Stimulated activated CD8-positive, alpha-beta memory T cell treated with anti-CD3 and anti-CD28 coated beads, Interleukin-15, amount 100 ng/mL, for 24 hours (primary cell): ENCODE measurements at places on chromosomes 4 and X.

DNA sequence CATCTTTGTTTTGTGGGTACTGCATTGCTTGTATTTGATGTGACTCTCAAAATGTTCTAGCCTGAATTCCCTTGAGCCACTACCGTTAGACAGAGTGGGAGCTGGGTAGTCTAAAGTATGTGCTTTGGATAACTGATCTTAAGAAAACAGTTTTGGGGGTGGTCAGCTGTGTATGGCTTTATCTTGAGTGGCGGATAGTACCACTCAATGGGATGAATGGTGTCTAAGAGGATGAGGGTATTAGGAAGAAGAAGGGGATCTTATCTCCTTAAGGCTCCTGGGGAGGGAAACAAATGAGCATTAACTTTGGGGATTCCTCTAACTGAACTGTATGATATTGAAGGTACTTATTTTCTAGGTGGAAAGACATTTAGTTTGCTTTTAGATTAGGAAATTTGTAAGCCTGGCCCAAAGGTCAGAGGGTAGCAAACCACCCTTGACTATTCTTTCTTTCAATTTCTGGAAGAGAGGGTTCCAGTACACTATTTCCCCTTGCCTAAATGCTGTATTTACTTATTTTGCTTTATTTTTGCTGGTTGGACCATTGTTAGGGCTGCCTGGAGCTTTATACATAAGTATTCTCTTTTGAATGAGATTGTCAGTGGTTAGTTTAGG is 11.3 kb downstream of the BMP2K start:
- no peak for DNase-seq

DNA sequence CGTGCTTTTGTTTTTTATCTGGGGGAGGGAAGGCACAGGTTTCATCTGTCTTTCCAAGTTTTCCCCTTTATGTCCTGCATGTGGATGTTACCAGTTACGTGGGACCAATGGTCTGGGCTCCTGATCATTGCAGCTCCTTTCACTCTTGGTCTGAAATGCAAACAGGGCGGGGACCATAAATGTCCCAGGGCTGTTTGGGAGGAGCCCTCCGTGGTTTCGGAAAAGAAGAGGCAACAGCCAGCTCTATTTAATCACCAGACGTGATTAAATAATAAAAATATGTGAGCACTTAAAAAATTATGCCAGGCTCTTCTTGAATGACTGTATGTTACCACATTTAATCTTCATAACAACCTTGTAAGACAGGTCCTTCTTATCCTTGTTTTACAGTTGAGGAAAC is 30.8 kb upstream of the C1GALT1C1 start:
- DNase-seq: no peak

- DNase-seq: peak; percentile 1
Observed at GRCh38 chrX:44871931-44872820, 812 bp upstream of the KDM6A start.

DNA sequence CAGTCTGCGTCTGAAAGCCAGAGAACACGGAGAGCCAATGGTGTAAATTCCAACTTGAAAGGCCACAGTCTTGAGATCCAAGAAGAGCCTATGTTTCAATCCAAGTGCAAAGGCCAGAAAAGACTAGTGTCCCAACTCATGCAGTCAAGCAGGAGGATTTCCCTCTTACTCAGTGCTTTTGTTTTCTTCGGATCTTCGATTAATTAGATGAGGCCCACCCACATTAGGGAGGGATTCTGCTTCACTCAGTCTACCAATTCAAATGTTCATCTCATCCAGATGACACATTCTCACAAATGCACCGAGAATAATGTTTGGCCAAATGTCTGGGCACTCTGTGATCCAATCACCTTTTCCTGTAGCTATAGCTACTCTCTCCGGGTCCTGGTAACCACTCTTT is 91.5 kb upstream of the S100G start:
- no peak for DNase-seq

DNA sequence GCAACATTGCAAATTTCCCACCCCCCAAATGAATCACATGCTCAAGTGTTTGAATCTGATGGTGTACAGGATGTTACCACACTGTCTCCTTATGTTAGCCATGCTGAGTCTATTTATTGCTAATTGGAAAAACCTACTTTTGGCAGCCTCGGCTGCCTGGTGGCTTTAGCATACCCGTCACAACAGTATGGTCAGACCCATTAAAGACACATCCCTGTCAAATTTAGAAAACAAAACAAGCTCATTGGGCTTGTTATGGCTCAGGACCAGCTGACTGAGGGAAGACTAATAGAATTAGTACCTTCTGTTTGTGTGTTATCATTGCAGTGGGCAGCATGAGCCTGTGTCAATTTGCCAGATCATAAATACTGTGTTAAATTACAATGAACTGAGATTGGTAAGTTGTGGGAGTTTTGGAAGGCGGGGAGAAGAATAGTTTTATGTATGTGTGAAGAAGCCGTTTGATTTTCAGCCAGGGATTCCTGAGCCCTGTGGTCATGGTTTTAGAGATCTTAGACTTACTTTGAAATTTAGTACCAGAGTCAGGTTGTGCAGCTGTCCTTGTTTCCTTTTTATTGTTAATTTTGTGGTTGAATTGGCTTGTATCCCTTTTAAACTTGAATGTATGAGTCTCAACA is 66.8 kb downstream of the POLA1 start:
- no peak for DNase-seq

DNA sequence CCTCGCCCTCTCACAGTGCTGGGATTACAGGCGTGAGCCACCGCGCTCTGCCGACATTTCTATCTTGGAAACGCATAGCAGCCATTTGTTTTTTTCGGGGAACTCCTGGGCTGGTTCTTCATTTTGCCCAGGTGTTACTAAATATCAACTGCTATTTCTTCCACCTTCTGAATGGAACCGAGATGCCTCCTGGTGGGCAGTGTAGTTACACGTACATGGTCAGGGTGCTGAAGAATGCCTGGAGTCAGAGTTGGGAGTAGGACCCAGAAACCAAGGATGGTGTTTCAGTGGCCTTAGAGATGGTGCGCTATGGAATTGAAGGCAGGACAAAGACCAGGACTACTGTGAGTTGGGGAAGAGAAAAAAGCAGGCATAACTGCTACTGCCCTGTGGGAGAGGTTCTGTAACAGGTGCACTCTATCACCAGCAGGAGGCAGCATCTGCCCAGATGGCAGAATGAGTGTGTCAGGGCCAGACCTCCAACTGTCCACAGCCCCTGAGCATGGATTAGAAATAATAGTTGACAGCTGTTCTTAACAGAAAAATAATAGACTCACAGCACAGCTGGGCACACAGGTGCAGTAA is 81.7 kb downstream of the ZC4H2 start:
- DNase-seq: no peak

DNA sequence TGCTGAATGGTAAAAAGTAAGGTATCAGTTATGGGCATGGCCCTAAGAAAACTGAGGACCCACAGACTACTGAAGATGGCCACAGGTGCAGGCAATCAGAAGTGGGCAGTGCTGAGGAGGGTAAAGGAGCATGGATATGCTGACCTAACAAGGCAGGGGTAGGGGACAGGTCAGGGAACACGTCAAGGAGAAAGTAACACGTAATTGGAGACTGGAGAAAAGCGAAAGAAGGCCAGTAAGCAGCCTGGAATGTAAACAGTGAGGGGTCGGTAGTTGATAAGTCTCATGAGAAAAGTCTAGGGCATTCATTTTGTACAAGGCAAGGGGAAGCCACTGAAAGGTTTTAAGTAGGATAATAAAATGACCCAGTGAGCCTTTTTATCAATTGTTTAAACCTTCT is 153.3 kb downstream of the PRDM5 start:
- DNase-seq: no peak

GRCh38 chr4:88975958-88976774 is 80.8 kb downstream of the FAM13A start:
- DNase-seq: no peak

DNA sequence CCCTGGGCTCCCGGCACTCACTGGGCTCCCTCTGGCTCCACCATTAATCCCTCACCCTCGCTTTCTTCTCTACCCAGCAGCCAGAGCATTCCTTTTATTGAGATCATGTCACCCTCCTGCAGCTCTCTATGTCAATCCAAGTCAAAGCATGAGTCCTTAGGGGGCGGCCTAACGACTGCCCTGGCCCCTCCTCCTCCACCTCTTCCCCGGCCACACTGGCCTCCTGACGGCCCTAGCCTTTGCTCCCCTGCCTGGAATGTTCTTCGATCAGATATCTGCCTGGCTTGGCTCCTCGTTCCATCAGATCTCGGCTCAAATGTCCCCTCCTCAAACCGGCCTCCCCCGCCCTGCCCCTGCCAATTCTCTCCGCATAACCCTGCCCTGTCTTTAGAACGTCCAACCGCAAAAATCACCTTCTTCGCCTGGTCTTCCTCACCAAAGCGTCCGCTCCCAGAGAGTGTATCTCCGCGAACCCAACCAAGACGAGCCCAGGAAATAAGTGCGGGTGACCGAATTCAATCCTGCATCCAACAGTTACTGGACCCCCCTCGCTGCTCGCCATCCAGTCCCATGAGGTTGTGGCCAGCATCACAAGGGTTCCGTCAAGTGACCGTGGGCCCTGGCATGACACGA is 722 bp upstream of the PNCK start:
- DNase-seq: no peak

DNA sequence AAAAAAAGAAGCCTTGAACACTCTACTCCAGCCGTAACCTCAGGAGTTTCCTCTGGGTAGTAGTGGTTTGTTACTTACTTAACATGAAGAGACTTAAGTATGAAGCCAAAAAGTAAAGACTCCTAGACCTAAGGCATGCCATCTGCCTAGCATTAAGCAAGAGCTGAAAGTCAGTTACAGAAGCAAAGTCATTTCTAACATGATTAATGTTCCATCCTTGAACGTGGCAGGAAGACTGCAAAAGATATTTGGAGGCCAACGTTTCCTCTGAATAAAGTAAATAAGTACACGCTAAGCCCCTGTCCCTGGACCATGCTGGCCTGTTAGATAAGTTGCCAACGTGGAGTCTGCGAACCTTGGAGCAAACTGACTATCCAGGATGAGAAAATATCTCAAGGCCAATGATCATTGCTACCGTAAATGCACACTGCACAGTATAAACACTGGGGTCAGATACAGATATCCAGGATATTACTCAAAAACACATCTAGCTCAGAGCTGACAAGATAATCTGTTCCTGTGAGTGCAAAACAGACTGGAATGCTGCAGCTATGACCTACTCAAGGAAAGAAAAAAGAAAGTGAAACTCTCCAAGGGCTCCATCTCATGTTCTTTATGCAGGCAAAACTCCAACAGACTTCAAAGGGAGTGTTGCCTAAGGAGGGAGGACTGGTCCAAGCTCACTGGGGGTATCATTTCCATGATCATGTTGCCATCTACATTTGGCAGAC is 255.8 kb downstream of the COL25A1 start:
- DNase-seq: no peak

- no peak for DNase-seq
Observed at GRCh38 chr4:119151161-119151560, 15.5 kb downstream of the MYOZ2 start.

DNA sequence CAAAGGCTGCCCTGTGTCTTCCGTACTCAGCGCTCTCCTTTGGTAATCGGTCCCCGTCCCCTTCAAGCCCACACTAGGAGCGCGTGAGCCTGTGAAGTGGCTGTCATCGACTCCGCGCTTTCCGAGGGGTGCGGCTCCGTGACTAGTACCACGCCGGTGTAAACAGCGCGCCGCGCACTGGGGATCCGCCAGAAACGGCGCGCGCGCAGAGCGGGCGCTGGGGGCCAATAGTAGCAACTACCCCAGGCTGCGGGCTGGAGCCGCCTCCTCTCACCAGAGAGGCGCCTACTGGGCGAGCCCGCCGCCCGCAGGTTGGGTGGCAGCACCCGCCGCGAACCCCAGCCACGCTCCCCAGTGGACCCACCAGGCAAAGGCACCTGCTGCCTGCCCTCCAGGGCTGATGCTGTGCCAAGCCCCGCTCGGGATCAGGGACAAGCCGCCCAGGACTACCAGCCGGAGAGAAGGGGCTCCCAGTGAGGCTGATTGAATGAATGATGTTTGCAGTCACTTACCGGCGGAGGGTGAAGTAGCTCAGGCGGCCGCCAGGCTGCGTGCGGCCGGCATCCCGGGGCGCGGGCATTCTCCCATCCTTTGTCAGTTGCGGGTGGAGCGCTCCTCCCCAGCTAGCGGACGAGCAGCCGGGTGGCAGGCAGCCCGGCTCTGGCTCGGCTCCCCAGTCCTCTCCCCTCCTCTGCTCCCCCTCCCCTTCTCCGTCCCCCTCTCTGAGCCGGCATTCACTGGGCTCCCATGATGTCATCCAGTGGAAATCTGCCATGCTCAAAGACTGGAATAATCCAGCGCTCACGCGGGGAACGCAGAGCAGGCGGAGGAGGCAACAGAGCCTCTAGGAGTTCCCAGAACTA is 370.3 kb upstream of the SMIM31 start:
- DNase-seq: no peak

- DNase-seq: no peak
Observed at GRCh38 chr4:148299337-148299736, 142.9 kb downstream of the NR3C2 start.

GRCh38 chrX:13518126-13518525 is 51.3 kb upstream of the EGFL6 start:
- DNase-seq: no peak

DNA sequence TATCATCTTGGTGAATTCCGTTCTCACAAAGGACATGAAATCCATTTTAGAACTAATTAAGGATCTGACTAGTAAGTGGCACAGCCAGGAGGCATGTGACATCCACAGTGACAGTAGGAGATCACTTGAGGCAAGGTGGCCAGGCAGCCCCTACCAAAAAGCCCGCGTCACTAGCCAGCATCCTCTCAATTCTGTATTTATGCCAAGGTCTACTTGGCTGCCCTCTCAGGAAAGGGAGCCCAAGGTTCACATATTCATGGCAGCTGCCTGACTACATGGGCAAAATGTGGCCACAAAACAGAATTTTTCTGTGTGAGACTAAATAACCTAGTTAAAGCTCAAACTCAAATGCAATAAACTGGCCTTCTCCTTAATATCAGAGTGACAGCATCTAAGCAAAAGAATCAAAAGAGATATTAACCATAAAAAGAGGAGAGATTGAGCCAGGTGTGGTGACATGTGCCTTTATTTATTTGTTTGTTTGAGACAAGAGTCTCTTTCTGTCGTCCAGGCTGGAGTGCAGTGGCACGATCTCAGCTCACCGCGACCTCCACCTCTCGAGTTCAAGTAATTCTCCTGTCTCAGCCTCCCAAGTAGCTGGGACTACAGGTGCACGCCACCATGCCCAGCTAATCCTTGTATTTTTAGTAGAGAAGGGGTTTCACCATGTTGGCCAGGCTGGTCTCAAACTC is 51.5 kb downstream of the SLC9A7 start:
- DNase-seq: no peak

GRCh38 chr4:181443021-181443420 is 800.2 kb upstream of the TENM3 start:
- no peak for DNase-seq

- DNase-seq: no peak
Observed at GRCh38 chrX:115650449-115650848, 89.5 kb downstream of the PLS3 start.

GRCh38 chr4:173242466-173243250 is 74.0 kb downstream of the GALNT7 start:
- no peak for DNase-seq

GRCh38 chrX:15956681-15957080 is 102.1 kb upstream of the AP1S2 start:
- DNase-seq: no peak

- DNase-seq: no peak
Observed at GRCh38 chr4:187021436-187022205, 298.0 kb upstream of the FAT1 start.
